Left colon (tissue), 2 donors: ENCODE measurements at places on chromosomes 3 and 15.

DNA sequence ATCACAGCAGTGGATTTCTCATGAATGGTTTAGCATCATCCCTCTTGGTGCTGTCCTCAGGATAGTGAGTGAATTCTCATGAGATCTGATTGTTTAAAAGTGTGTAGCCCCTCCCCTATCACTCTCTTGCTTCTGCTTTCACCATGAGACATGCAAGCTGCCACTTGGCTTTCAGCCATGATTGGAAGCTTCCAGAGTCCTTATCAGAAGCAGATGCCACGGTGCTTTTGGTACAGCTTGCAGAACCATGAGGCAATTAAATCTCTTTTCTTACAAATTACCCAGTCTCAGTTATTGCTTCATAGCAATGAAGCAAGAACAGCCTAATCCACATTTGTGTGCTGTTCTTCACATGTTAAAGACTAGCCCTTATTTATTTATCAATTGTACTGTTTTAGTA lies 495.2 kb upstream of the EPHA6 start:
- DNase-seq, result no peak

GRCh38 chr3:126557761-126558160 lies 971 bp downstream of the C3orf22 start:
- DNase-seq, result no peak

DNA sequence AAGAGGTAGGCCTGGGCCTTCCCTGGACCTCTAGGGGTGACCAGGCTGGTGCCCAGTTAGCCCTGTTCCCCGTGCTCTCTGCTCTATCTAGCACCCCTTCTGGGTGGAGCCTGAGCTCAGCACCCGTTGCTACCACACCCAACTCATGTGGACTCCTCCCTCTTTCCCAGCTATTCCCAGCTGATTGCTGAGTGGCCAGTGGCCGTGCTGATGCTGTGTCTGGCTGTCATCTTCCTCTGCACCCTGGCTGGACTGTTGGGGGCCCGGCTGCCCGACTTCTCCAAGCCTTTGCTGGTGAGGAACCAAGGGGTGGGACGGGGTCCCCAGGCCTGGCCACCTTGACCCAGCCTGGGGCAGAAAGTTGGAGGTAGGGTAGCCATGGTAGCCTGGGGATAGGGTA lies 6.2 kb downstream of the DISP2 start:
- DNase-seq, result no peak

GRCh38 chr3:191327526-191327925 lies 1.7 kb upstream of the CCDC50 start:
- DNase-seq, result no peak

DNA sequence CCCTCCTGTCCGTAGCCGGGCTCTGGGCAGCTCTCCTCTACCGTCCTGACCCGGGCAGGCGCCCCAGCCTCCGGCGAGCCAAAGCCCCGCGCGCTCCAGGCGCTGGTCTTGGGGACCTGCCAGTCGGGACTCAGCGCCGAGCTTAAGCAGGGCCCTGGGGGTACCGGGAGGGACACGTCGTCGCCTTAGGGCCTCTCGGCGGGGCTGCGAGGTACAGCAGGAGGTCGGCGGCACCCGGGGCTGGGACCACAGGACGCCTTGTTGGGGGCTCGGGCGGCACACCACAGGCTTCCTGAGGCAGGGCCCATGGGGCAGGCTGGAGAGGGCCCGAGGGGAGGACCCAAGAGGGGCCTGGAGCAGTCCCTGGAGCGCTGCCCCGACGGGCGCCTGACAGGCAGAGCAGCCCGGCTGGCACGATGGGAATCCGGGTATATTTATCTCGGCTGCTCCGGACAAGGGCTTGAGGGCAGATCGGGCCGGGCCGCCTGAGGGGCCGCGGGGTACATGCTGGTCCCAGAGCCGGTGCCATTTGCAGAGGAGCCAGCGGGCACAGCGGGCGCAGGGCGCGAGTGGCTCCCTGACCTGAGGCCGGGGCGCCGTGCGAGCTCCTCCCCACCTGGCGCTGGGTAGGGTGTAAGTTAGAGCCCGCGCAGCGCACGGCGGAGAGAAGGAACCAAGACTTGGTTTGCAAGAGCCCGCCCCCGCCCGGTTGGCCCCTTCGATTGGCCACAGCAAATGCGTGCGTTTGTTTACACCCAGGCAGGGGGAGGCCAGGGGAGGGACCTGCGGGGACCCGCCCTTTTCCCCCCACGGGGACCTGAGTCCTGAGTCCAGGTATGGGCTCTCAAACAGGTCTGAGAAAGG lies 574 bp downstream of the SLC38A3 start:
- peak; percentile 43 for DNase-seq

GRCh38 chr15:93649691-93650235 lies 560.8 kb upstream of the RGMA start:
- no peak for DNase-seq

DNA sequence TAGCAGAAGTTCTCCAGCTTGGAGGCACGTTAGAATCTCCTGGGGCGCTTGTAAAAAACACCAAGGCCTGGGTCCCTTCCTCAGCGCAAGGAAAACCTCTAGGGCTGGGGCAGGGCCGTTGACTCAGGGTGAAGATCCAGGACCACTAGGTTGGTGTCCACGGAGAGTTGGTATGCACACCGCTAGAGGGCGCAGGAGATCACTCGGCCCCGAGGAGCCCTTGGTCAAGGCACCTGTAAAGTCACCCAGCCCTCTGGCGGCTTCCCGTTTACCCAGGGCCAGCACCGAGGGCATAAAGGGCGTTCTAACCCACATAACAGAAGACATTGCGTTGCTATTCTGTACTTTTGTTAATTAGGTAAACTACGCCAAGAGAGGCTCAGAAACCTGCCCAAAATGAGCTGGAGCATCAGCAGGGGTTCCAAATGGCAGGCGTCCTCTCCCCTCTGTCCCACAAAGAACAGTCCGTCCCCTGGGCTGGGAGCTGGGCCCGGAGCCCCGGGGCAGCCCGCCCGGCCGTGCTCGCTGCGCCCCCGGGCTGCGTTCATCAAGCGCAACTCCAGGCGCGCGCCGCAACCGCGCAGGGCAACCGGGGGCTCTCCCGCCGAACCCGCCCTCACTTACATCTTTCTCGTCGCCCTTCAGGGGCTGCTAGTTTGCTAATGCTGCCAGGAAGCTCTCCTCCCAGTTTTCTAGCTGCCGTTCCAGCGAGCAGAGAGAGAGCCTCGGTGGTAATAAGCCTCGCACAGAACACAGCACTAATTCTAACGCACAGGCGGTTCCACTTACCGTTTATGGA lies 332.1 kb downstream of the ARRDC4 start:
- DNase-seq, result no peak
